T-helper 1 cell (primary cell): ENCODE measurements at places on chromosomes 6 and 20.

DNA sequence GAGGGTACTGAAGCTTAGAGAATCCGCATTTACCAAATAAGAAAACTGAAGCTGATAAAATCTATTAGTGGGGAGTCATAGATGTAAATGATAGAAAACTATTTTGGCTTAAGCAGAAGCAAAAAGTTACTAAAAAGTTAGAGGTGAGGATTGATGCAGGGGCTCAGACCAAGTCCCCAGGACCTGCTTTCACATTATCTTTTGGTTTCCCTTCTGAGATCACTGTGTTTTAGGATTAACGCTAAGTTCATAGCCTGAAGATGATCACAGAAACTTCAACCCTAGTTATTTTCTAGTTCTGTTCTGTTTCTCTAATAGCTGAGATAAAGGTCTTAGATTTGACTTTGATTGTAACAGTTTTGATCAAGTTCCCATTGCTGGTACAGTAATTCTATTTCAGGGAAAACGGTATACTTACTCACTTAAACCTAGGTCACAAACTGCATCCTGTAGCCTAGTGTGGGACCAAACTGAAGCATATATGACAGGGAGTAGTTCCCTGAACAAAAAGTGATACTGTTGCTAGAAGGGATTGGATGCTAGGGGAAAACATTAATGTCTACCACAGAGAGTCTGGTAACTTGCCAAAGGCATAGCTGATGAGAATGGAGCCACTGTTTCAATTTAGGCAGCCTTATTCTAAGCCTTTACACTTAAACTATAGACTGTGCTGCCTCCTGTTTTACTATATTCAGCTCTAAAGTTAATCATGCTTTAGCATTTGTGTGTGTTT, 13.1 kb downstream of the CYB5R4 start:
- DNase-seq, result no peak

DNA sequence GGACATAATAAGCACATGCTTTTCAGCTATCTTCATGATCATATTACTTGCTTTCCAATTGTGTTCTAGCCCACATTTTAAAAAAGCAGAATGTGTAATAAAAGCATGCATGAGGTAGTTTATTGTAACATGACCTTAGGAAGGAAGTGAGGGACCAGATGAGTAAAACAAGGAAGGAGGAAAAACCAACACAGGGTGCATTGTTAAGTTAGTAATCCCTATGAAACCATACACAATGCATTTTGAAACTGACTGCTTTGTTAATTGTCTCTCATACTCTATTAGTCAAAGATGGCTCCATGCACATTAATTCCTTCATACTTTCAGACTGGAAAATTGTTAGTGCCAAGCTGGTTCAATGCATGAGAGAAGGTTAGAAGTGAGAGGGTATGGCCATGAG, 37.7 kb upstream of the CENPW start:
- DNase-seq, result no peak

GRCh38 chr6:20474874-20475542, 59.2 kb upstream of the CDKAL1 start:
- no peak for DNase-seq

GRCh38 chr20:34644951-34645350, 31.9 kb downstream of the PIGU start:
- no peak for DNase-seq

DNA sequence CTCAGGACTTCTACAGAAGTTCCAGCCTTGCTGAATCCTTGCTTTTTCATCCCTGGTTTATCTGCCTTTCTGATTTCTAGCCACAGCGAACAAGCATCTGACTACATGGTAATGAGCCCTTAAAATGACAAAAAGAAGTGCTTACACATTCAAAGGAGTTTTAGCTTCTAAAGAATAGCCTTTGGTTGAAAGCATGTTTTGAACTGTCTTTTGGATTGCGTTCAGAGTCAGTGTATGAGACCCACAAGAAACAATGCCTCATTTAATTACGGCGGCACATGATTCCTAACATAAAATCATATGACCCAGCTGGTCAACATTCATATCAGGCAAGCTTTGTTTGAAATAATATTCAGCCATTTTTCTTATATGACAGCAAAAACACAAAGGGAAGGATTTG, 784.2 kb downstream of the KIF16B start:
- no peak for DNase-seq
